ENCODE measurements at places on chromosomes 16 and 17.
A peak's percentile ranks its signal among the peaks of the same experiment; 100 is the strongest.

- DNase-seq = no peak
These were observed 69.6 kb downstream of the PLXDC1 start for GRCh38 chr17:39081851-39082250.

DNA sequence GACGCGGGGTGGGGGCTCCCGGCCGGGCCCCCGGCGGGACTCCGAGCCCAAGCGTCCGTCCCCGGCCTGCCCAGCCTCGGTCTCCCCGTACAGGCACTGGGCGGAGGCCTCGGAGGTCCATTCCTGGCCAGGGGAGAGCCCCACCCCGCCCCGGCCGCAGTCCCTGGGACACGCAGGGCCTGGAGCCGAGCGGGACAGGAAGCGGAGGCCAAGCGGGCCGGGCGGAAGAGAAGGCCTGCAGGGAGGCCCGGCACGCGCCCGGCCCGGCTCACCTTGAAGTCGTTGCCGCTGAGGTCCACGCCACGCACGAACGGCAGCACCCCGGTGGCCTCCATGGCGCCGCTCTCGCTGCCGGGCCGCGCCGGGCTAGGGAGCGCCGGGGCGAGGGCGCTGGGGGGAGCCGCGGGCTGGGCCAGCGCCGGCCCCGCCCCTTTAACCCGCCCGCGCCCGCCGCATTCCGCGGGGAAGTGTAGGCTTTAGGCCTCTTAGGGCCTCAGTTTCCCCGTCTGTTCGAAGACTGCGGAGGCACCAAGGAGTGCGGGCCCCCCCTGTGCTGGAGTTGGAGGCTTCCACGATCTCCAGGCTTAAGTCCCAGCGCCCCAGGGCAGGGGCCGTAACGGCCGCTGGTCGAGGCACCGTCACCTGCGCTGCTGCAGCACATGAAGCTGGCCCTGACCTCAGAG, at the start of gene FLII:
TSS of gene FLII (minus strand) at position 383 of the 683 bp plus-strand sequence. CDS start at position 335, 48 bp downstream.
- DNase-seq = peak; percentile 60

DNA sequence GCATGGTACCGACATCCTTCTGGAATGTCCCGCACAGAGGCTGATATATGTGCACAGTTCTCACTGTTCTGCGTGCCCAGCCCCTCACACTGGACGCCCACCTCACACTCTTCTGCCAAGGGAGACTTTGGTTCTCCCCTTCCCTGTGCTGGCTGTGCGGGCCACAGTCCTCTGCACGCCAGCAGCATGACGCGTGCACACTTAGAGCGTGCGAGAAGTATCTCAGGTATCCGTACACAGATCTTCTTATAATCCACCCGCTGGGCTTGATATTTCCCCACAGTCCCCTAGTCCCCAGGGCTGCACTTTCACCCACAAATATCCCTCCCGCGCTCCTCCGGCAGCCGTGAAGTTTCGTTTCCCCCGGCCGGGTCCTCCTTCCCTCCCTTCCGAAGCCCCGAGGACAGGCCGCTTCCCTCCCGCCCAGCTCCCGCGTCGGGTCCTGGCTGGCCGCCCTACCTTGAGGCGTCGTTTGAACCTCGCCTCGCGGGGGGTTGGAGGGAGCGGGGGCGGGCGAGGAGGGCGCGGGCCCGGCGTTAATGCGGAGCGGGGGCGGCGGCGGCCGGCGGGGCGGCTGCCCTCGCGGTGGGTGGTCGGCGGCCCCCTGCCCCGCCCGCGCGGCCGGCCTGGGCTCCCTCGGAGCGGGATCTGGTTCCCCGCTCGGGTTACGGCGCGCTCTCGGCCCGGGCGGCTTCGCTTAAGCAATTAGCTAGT, 5.0 kb upstream of the FOXF1 start:
- no peak for DNase-seq

- no peak for DNase-seq
These were observed 265.0 kb downstream of the PHKB start for GRCh38 chr16:47726031-47726675.

GRCh38 chr17:43175213-43176118, 4.5 kb downstream of the NBR1 start:
- DNase-seq = no peak

DNA sequence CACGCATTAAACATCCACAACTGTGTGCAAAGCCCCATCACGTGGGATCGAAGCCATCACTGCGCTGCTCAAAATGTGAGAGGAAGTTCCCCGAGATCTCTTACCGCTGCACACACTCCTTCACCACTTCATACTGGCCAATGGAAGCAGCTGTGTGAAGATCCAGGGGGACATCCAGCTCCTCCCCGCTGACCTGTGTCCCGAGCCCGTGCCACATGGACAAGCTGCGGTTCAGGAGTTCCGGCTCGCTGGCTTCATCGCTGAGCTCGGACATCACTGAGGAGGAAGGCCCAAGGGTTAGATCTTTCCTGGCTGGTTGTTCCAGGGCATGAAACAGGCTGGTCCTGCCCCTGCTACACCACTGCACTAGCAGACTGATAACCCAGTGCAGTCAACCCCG, 4.2 kb downstream of the ANKS3 start:
- DNase-seq = no peak

DNA sequence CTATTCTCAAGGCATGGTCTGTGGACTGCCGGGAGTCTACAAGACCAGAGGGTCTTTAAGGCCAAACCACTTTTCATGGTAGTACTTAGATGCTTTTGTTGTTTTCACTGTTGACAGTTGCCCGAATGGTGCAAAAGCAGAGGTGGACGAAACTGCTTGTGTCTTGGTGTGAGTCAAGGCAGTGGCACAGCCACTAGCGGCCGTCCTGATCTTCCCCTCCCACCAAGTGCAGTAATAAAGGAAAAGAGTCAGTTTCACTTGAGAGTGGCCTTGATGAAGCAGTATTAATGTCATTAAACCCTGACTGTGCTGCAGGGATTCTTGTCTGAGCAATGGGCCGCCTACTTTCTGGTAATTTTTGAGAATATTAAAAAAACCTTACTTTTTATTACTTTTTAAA, 109.1 kb downstream of the PRKCA start:
- DNase-seq = no peak

DNA sequence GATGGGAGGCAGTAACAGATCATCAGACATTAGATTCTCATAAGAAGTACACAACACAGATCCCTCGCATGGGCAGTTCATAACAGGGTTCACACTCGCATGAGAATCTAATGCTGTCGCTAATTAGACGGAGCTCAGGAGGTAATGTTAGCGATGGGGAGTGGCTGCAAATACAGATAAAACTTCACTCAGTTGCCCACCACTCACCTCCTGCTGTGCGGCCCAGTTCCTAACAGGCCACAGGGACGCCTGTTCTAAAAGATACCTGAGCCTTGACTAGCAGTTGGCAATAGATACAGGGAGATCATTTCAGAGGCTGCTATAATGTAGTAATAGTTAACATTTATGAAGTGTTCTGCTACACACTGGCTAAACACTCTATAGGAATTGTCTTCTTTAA, 4.9 kb downstream of the PTRH2 start:
- no peak for DNase-seq

GRCh38 chr16:89420204-89420603, 70.2 kb downstream of the ANKRD11 start:
- no peak for DNase-seq

DNA sequence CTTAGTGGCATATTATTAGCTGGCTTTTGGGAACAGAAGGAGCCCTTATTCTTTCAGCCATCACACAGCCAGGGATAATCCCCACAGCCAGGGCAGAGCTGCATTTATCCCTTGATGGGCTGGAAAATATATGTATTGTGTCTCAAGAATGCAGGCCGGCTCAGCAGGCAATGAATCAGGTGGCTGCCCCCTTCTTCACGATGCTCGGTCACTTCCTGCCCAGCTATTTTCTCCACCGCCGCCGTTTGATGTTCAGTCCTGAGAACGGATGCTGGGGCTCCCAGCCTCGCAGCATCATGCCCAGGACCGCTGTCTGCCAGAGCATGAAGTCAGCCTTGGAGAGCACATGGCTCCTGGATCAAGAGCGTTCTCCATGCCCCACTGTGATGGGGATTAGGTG, 4.3 kb upstream of the MYH3 start:
- DNase-seq = no peak

GRCh38 chr16:50501986-50502615, 46.1 kb upstream of the NKD1 start:
- DNase-seq = no peak

- DNase-seq = no peak
These were observed 21.6 kb downstream of the MAP2K6 start for GRCh38 chr17:69435971-69436696.

DNA sequence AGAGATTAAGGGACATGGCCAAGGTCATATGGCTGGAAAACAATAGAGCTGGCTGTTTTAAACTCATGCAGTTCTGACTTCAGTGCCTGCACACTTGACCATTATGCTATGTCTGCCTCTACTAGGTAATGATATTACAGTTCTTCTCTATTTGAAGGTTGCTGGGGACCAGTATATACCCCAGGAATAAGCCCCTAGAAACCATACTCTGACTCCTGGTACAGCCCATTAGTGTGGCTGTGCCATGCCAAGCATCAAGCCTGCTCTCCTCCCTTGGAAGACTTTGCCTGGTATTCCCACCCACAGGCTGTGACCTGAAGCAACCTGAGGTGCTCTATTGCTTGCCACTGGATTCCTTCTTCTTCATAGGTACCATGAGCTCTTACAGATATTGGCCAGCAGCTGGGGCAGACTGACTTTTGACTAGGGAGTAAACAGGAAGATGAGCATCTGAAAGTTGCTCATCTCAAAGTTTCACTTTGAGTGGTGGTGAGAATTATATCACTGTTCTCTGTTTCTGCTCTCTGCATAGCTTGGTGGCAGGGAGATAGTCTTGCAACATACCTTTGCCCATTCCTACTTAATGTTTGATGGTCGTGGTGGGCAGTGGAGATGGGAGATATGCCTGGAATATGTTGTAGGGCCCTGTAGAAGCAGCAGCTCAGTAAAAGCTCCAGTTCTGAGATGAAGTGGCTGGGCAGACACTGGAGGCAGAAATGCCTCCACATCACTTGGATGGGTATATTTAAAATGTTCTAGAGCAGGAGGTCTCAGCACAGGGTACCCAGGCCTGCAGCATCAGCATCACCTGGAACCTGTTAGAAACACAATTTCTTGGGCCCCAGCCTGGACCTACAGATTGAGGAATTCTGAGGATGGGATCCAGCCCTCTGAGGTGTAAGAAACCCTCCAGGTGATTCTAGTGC, 274.7 kb downstream of the HS3ST4 start:
- no peak for DNase-seq

- no peak for DNase-seq
These were observed 1.1 kb downstream of the CFAP119 start for GRCh38 chr16:30760577-30761426.

DNA sequence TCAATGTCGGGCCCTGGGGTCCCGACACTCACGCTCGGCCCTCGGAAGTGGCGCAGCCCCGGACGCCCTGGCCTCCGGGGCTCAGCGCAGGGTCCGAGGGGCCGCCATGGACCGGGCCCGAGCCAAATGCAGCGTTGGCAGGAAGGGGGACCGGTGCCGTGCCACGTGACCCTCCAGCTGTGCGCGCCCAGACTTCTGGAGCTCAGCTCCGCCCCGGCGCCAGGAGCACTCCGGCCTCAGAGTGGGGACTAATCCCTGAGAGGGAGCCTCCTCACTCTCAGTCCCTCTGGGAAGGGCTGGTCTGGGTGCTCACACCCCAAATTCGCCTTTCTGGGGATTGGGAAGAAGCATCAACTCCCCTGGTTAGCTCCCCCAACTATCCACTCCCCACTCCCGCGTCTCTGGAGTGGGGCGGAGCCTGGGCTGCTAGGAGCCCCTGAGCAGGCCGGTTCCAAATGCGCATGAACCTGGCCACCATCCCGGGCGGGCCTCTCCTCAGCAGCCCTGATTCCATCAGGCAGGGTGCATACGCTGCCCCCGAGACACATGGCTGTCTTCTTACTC, at the start of gene B3GNT9:
TSS of gene B3GNT9 (minus strand) at position 166 of the 564 bp plus-strand sequence. CDS start 513 bp downstream, outside the sequence.
- DNase-seq = peak; percentile 77

DNA sequence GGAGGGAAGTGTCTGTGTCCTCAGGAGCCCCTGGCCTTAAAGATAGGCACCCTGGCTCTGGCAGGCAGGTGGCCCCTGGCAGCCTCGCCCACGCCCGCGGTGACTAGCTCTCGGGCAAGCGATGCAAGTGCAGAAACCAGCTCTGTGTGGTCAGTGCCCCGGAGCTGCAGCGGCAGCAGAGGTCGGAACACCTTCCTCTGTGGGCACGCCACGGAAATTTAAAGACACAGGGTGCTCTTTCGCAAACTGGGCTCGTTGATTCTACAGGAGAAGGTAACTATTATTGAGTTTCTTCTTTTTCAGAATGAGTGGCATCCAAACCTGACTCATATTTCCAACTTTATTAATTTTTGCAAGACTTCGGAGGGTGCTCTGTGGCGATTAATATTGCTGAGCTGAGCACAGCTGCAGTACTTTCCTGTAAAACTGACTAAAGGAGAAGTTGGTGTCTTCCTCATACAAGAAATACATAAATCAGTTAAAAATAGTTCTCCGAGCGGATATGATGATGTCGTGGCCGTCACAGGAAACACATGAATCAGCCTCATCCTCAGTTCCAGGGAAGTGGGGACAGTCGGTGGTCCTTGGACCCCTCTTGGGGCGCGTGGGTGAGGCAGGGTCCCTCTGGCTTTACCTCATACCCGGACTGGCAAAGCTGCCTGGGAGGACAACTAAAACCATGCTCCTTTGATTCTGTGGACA, 120.2 kb downstream of the METRNL start:
- peak; percentile 2 for DNase-seq

Data from WTC11 (cell line).